Stimulated activated CD8-positive, alpha-beta memory T cell treated with anti-CD3 and anti-CD28 coated beads, Interleukin-2, amount 100 ng/mL, for 1 hour (primary cell): ENCODE measurements at places on chromosomes 5 and 9.

GRCh38 chr5:155309021-155309746, 295.6 kb downstream of the KIF4B start:
- no peak for DNase-seq

GRCh38 chr9:126084008-126084407, 242.6 kb upstream of the MVB12B start:
- no peak for DNase-seq

DNA sequence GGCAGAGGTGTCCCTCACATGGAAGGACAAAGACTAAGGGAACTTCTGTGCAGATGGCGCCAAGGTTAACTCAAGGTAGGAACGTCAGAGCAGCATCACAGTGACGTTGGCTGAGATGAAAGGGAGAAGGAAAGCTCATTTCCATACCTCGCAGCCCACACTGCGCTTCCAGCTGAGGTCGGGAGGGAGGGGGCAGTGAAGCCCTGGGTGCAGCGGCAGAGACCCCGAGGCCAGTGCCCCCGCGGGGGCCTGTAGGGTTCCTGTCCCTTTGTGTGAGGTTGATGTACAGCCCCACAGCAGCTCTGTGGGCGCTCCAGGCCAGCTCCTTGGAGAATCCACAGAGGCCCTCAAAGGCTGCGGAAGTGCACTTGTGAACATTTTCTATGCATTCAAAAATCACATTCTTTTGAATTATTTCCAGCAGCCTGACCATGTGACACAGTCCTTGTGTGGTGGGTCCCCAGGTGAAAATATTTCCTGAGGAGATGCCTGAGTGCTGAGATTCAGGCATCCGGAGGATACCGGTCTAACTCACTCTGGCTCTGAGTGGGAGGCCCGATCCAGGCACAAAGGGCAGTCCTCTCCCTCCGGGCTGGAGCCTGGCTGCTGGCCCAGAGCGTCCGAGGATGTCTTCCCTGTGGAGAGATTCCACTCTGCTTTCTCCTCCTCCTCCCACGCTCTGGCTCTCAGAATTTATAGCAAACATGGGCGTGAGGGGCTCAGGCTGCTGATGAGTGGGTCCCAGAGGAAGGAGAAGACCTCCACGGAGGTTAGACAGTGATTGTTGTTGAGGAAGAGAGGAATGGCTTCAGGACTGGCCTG, 150.7 kb downstream of the ICE1 start:
- no peak for DNase-seq

GRCh38 chr9:36818965-36819870, 214.8 kb downstream of the PAX5 start:
- DNase-seq: no peak

DNA sequence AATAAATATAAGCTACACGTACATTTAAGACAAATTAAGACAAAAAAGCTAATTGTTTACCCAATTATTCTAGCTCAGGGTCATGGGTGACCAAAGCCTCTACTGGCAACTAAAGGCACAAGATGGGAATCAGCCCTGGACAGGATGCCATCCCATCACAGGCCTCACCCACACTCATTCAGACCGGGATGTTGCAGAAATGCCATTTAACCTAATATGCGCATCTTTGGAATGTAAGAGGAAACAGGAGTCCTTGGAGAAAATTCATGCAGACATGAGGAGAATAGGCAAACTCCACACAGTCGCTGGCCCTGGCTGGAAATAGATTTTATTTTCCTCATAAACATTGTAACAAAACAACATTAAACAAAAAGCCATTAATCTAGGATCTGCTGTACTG, 2003.8 kb upstream of the CDH9 start:
- no peak for DNase-seq

DNA sequence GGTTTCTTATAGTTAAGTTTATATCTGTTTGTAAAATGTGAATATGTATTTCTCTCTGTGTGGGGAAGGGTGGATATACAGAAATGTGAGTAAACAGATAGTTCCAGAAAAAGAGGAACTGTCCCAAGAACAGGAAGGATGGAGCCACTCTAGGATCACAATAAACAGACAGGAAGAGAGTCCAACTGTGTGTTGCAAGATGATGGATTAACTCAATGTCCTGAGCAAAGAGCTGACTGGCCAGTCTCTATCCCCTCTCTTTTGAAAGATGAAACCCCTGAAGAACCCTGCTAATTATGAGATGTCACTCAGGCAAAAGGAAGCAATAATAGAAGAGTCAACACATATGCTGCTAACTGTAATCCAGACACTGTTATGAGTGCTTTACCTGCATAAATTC, 202.7 kb downstream of the SEMA6A start:
- DNase-seq: no peak
